ENCODE measurements at places on chromosomes 13 and 19. TPM values are rescaled to one million over a fixed set of nuclear protein-coding genes. Genes with fewer than 3 reads are reported as not detected.

The MYH14 gene
- total RNA-seq: 455 TPM

The KL gene
- total RNA-seq: 1.0 TPM

The FSD1 gene
- 1.1 TPM for total RNA-seq

The TEAD2 gene
- total RNA-seq: 18.0 TPM

The FUT2 gene
- total RNA-seq: 74.3 TPM

Data from left colon (tissue), 2 donors.